CD4-positive, alpha-beta T cell treated with Interleukin-21 for 1 hour (primary cell): ENCODE measurements at places on chromosomes 3 and 15.

DNA sequence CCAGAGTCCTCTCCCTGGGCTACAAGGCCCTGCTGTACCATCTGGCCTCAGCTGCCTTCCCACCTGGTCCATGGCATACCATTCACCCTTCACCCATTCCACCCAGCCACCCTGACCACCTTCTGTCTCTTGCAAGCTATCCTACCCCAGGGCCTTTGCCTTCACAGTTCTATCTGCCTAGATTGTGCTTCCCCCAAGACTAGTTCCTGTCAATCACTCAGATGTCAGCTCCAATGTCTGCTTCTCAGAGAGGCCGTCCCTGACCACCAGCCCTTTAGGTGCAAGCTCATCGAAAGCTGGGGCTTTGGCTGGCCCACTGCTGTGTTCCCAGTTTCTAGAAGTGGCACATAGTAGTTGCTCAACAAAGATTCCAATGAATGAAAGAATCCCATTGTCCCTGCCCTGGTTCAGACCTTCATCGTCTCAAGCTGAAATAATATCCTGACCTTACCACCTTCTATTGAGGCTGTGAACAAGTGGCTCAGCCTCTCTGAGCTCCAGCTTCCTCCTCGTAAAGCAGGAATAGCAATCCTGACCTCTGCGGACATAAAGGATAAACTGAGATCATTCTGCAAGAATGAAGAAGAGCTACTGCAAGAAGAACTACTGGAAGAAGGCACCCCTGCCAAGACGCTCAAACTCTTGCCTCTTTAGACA lies 15.8 kb downstream of the EFCAB12 start:
- no peak for DNase-seq

GRCh38 chr3:87969620-87970019 lies 89.2 kb downstream of the CGGBP1 start:
- DNase-seq = no peak

DNA sequence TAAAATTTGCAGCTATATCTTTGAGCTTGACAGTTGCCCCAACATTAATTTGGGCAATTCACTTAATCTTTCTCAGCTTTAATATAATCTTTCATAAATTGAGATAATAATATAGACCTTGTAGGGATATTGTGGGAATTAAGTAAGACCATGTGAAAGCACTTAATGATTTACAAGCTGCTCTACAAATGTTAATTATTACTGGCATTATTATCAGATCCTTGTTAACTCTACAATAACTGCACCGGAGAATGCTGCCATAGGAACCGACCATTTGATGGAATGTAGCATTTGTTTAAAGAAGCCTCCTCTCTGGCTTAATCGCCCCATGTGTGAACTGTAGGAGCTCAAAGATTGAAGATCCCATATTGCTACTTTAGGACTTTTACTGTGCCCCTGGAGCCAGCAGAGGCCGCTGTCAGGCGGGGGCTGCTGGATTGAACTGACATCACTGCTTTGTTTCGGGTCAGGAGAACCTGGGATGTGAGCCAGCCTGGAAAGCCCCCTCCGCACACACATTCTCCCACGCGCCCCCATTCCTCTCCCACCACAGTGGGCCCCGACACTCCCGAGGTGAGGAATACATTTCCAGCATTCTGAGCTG lies 154.2 kb upstream of the TNIK start:
- DNase-seq = no peak

DNA sequence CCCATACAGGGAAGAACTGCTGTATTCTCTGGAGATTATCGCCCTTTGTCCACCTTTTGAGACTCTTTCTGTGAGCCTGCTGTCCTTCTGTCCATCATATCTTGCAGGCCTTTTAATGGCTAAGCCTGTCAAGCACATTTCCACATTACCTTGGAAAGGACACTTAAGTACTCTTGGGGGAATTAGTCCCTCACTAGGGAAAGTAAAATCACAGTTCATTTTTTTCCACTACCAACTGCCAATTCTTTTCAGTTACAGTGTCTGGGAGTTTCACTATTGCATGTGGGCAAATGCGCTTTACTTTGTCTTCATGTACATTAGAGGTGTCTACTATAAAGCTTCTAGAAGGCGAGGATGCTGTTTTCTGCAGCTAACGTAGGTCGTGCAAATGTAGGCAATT lies 242.1 kb downstream of the NSUN3 start:
- DNase-seq = no peak

- DNase-seq = no peak
Observed at GRCh38 chr3:183058351-183058750, 40.9 kb downstream of the MCCC1 start.

- no peak for DNase-seq
Observed at GRCh38 chr3:140570602-140571001, 107.3 kb upstream of the TRIM42 start.

DNA sequence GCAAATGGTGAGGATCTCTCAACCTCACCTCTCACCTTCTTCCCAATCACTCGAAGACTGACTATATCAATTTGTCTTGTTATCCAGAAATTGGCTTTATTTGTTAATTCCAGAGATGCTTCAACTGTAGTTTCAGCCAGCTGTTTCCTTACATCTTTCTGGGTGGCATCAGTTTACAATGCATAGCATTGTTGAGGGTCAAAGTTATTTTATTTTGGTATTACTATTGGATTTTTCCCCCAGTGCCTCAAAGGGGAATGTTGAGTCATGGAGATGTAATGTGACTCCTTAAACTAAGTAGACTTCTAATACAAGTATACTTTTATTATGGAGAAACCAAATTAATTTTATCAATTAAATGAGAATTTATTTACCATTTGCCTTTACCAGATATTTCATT lies 351.6 kb downstream of the TIGIT start:
- DNase-seq = no peak
